ENCODE measurements at places on chromosomes 1 and 21.

- DNase-seq, result no peak
Measured at GRCh38 chr1:59094001-59094400, 202.9 kb upstream of the FGGY start.

DNA sequence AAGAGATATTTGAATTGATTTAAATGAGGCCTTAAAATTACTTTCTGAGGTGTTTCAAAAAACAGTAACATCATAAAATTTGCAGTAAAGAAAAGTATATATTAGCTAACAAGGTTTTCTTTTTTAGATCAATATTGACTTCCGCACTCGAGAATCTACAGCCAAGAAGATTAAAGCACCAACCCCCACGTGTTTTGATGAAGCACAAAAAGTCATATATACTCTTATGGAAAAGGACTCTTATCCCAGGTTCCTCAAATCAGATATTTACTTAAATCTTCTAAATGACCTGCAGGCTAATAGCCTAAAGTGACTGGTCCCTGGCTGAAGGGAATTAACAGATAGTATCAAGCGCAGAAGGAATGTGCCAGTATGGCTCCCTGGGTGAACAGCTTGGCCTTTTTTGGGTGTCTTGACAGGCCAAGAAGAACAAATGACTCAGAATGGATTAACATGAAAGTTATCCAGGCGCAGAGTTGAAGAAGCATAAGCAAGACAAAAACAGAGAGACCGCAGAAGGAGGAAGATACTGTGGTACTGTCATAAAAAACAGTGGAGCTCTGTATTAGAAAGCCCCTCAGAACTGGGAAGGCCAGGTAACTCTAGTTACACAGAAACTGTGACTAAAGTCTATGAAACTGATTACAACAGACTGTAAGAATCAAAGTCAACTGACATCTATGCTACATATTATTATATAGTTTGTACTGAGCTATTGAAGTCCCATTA lies 3.6 kb downstream of the RGS1 start:
- no peak for DNase-seq

- DNase-seq, result peak; percentile 4
Measured at GRCh38 chr1:83905315-83905907, 93.5 kb downstream of the TTLL7 start.

DNA sequence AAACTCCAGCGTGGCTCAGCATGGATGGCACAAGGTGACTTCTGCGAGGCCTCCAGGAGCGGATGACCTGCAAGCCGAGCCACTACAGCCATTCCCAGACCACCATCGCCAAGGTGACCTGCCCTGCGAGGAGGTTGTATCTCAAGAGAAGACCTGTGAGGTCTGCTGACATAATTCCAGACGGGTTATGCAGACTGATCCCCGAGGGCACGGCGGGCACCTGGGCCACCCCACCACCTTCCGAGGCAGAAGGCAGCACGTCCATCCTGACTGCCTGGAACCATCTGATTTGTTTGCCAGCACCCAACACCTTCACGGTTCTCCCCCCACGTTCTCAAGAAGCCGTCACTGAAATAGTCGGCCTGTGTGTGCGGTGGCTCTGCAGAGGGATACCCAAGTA lies 56.8 kb upstream of the CNTN2 start:
- DNase-seq, result no peak

DNA sequence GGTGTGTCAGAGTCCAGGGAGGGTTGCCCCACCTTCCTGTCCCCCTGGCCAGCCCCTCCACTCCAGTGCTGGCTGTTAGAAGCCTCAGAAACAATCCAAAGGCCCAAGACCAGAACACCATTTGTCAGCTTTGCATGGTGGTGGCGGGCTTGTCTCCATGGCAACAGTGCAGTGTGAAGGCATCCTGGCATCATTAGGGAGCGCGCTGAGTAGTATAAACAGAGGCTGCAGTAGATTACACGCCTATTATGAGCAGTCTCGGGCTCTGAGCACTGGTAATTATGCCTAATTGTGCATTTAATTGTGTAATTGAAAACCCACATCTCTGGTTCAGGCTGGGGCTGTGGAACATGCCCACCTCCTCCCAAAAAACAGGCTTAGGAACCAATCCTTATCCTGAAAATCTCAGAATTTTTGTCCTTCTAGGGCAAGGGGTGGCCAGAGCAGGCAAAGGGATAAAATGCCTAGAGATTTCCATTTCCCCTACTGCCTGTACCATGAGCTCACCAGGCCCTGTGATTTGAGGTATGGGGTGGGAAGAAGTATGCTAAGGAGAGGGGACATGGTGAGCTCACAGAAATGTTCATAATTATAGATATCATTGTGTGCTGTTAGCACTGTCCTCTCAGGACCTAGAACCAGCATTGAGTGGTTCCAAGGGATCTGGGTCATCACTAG lies 11.7 kb downstream of the NKAIN1 start:
- DNase-seq, result peak; percentile 61

DNA sequence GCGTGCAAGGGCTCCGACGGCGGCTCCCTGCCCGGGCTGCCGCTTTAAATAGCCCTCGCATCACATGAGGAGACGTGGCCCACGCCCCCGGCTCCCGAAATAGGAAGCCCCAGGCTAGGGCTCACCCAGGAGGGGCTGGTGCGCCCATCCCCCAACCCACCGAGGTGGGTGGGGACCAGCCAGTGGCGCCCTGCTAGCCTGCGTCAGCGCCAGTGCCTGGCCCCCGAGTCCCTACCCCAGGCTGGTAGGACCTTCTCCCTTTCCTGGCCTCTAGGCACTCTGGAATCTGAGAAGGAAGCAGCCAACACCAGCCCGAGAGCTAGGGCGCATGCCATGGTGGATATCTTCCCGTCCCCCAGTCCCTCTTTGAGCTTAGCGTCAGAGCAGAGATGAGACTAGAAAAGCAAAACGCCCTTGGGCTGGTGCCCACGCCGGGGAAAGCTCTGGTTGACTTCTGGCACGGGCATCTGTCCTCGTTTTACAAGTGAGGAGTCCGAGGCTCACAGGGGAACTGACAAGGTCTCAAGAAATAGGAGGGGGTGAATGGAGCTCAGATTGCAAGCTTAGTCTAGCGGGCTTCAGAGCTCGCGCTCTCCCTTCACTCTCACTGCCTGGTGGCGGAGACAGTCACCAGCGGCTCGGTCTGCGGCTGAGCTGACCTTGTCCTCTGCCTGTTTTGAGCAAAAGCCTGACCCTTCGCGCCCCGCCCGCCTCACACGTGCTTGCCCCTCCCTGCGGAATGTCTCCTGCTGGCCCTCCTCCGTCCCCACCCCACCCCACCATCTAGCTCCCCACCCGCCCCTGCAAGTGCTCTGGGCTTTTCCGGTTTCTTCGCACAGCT lies at the start of gene FABP3:
FABP3 (minus strand) TSS at position 21 of the 841 bp plus-strand sequence. CDS start 62 bp downstream, outside the sequence.
- DNase-seq, result peak; percentile 92

GRCh38 chr1:27724961-27725373 lies 794 bp upstream of the FAM76A start:
- DNase-seq, result peak; percentile 12

- DNase-seq, result no peak
Measured at GRCh38 chr1:81584398-81584797, 216.3 kb upstream of the ADGRL2 start.

Measured in nephron progenitor cell (in vitro differentiated cells).